ENCODE measurements at places on chromosomes 12 and 14.
A peak's percentile ranks its signal among the peaks of the same experiment; 100 is the strongest.

GRCh38 chr12:9363145-9363544 is 154.9 kb upstream of the PZP start:
- DNase-seq: no peak

DNA sequence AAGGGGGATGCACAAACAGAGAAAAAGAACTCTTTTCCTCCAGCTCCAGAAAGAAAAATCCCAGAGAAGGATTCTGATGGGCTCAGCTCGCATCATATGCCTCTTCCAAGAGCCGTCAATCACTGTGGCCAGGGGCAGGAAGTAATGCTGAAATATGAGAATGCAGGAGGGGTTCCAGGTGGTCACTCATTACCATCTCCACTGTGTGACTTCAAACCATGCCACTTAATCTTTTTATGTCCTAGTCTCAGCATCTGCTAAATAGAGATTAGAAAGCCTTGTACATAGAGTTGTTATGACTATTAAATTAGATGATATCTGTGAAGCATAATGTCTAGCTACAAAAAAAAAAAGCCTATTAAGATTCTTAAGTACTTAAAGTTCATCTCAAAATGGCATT is 65.6 kb upstream of the FICD start:
- DNase-seq: no peak

GRCh38 chr14:81980601-81981306 is 447.1 kb upstream of the SEL1L start:
- DNase-seq: no peak

- DNase-seq: no peak
These were observed 16.1 kb upstream of the LYZ start for GRCh38 chr12:69331909-69332684.

DNA sequence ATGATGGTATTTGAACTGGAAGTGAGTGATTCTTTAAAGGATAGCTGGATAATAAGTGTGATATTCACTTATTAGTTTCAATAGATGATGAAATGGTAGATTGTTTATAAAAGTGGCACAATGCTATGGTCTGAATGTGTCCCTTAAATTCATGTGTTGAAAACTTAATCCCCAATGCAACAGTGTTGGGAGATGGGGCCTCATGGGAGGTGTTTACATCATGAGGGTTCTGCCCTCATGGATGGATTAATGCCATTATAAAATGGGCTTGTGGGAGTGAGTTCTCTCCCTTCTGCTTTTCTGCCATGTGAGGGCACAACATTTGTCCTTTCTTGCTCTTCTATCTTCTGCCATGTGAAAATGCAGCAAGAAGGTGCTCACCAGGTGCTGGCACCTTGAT is 134.0 kb downstream of the SLC38A1 start:
- no peak for DNase-seq

- DNase-seq: no peak
These were observed 568.5 kb downstream of the AACS start for GRCh38 chr12:125633686-125634085.

GRCh38 chr12:128338386-128339125 is 71.6 kb downstream of the TMEM132C start:
- DNase-seq: no peak

DNA sequence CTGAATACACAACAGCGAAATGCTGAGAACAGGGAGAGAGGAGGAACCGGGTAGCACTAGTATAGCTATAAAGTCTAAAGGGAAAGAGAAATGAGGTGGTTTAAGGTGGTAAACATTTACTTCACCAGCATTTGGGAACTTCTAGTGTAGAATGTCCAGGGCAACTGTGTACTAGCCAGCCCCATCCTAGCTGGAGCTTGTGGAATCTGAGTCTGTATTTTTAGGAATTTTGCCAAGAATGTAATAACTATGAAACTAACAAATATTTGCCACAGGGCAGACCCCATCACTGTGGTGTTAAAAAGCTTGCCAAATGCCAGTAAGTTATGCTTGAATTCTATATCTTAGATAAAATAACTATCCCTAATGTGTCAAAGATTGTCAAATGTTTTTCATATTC is 398.9 kb upstream of the MIS18BP1 start:
- no peak for DNase-seq

DNA sequence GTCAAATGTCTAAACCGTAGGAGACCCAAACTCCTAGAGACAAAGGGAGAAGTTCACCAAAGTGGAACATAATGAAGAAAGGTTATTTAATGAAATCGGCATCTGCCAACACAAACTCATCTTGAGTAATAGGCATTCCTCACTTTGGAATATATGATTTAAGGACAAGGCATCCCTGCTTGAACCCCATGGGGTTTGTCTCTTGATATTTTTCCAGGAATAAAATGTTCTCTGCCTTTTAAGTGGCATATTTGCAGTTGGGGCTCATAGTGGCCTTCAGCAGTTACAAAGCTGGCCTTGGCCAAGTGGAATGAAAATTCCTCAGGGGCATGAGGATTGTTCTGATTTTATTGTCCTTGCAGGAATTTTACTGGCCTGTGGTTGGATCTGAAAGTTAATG is 7.1 kb downstream of the POP5 start:
- DNase-seq: no peak

DNA sequence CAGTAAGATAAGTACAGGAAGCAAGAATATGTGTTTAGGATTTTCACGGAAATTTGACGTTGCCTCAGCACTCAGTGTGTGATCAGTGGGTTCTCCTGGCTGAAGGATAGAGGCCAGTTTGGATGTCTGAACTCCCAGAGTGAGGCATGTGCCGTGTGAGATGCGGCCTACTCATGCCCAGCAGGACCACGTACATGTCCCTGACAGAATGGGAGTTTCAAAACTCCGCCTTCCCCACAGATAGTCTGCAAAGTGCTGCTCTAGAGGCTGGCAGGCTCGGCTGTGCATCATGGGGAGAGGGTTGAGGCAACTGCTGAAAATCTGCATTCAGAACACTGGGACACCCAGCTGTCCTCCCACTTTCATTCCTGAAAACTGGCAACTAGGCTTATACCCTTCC is 58.3 kb downstream of the NINJ2 start:
- no peak for DNase-seq

DNA sequence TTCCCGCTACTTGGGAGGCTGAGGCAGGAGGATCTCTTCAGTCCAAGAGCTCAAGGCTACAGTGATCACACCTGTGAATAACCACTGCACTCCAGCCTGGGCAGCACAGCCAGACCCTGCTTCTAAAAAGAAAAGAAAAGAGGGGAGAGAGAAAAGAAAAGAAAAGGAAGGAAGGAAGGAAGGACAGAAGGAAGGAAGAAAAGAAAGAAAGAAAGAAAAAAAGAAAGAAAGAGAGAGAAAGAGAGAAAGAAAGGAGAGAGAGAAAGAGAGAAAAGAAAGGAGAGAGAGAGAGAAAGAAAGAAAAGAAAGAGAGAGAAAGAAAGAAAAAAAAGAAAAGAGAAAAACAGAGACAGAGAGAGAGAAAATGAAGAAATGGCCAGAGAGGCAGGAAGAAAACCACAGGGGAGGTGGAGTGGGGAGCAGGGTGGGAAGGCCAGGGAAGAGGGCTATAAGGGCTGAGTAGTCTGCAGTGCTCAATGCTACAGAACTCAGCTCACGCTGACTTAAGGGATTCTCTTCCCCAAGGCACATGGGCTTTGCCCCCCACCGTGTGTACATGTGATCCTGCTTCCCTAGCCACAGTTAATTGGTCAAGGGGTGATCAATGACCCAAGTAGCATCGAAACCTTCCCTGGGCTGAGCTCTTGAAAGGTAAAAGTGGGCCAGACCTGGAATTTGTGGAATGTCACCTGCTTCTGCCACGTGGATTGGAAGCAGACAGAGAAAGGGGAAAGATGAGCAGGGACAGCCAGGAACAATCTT is 90.4 kb upstream of the TMCC3 start:
- DNase-seq: no peak

DNA sequence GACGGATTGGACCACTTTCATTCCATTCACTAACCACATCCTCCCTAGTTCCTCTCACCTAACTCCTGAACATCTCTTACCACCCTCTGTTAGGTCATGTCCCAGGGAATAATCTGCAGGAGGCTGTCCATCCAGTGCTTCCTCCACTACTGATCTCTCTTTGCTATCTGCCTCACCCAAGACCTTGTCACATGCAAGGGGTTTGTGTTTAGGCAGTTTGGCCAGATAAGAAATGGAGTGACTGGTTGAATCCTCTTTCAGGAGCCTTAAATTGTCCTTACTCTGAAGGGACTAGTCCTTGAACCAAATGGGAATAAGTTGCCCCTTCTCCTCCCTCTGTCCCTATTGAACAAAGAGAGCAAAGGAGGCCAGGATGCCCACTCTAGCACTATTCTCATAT is 249.2 kb upstream of the BTG1 start:
- no peak for DNase-seq

DNA sequence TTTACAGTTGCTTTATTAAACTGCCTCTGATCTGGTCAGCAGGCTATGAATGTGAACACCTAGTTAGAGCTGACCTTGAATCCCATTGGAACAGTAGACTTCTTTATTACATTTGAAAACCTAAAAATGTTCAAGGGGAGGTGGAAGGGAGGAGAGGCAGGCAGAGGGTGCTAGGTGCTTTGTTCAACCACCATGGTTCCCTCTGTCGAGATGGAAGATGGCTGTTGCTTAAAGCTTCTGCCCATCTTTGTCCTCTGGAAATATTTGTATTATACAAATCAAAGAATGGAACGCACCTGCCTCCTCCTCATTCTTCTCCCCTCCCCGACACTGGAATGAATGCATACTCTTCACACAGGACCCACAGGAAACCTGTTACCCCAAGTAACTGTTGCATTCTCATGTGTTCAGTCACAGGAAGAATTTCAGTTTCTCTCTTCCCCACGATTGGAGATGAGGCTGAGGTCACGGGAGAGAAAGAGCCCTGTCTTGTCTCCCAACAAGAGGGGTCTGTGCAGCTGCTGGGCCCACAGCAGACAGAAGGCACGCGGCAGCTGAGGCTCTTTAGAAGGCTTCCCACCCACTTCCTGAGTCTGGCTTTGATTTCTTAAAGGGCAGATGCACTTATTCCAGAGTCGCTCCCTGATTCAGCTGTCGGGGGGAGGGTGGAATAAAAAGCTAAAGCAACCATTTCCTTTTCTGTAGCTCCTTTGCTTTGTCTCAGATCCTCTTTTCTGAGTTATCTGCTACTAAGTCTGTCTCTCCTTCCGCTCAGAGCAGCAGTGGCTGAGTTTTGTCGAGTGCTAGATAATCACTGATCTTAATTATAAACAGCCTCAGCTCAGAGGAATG is 217.9 kb upstream of the BTG1 start:
- DNase-seq: peak; percentile 36

- no peak for DNase-seq
These were observed 61.5 kb downstream of the SPATS2 start for GRCh38 chr12:49428793-49429192.

DNA sequence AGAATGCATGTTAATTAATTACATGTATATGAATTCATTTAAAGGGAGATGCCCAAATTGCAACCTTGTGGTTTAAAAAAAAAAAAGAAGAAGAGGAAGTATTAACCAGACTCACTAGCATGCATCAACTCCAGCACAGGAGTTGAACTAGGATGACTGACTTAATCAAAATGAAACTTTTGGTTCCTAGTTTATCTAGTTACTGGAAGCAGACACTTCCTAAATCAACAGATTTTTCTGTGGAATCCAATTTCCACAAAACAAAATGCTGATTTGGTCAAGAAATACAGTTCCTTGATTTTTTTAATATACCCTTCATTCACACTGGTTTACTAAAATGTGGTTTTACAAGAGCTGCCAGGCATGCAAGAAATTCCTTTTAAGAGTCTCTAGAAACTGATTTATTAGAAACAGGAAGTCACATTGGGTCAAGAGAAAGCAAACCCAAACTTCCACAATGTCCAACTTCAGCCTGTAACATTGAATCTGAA is 41.6 kb downstream of the ITPR2 start:
- no peak for DNase-seq

DNA sequence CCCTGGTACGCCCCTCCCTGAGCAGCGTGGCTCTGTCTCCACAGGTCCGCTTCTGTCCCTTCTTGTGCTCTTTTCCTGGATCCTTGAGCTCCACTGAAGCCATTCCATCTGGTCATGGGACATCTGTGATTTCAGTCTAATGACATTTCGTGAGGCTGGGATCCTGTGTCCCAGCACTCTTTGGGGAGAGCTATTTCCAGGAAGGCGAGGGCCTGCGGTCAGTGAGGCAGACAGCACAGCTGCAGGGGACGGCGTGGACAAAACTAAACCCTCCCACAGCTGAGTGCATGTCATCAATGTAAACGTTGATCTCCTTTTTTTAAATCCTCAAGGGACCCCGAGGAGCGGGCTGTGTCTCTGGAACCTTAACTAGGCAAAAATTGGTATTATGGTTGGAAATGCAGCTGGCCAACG is 127.7 kb downstream of the DACT1 start:
- DNase-seq: no peak

DNA sequence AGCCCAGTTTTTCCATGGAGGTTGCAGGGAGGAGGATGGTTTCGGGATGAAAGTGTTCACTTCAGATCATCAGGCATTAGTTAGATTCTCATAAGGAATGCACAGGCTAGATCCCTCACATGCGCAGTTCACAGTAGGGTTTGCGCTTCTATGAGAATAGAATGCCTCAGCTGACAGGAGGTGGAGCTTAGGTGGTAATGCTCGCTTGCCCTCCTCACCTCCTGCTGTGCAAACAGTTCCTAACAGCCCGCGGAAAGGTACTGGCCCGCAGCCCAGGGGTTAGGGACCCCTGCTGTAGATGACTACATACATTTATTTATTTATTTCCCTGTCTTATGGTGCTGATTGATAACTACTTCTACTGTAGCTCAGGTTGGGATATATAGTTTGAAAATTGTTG is 93.2 kb downstream of the FBXO33 start:
- DNase-seq: no peak

DNA sequence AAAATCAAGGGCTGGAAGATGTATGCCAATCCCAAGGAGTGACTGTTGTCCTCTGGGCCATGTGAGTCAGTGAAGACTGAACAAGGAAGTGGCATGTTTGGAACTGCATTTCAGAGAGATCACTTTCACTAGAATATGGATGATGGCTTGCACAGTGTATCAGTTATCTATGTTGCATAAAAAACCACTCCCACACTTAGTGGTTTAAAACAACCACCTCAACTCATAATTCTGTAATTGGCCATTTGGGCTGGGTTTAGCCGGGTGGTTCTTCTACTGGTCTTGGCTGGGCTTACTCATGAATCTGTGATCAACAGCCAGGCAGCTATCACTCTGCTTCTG is 15.4 kb downstream of the BDKRB1 start:
- DNase-seq: no peak

- DNase-seq: no peak
These were observed 214.5 kb downstream of the PAH start for GRCh38 chr12:102702447-102703114.

GRCh38 chr12:89288959-89289358 is 63.3 kb downstream of the DUSP6 start:
- no peak for DNase-seq

GRCh38 chr14:91376547-91377477 is 40.8 kb downstream of the CCDC88C start:
- no peak for DNase-seq
